ENCODE measurements at places on chromosomes 6 and 20.

DNA sequence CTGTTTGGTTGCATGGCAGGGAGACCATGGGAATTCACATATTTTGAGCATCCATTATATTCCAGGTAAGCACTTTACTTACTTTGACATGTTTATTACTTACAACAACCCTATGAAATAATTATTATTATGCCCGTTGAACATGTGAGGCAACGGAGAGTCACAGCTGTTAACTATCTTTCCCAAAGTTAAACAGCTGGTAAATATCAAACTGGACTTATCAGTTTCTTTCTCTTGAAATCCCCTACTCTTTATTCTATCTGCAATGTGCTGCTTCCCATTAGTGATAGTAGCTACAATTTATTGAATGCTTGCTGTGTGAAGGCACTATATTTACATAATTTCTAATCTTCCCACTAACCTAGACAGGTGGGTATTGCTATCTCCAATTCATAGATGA is 847.7 kb upstream of the MAP3K7 start:
- DNase-seq: no peak

- DNase-seq: no peak
Observed at GRCh38 chr6:159434410-159434809, 258.6 kb downstream of the SOD2 start.

DNA sequence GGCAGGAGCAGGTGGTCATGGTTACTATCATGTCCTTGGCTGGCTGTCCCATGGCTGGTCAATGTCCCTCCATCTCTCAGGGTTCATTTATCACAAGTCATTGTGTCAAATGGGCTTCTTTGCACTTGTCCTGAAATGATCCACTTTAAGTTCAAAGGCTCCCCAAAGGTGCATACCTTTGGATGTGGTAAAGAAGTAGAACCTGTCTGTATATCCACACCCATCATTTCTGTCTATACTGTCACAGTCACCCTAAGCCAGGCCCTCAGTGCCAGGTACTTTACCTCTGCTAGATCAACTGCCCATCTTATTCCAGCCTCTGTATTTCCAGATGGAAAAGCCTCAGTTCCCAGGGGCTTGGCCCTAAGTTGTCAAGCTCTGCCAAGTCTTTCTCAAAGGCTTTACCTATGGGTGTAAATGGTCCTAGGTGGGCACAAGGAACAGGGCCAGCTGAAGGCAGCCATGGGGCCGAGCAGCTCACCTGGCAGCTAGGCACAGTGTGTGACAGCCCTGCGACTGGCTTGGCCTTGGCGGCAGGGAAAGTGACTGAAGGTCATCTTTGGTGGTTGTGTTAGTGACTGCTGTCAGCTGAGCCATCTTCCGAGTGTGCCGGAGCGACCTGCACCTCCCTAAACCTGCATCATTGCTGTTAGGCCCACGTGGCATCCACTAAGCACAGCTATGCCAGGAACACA is 198.4 kb downstream of the SYNDIG1 start:
- no peak for DNase-seq

- no peak for DNase-seq
Observed at GRCh38 chr6:75397656-75398465, 95.7 kb downstream of the FILIP1 start.

DNA sequence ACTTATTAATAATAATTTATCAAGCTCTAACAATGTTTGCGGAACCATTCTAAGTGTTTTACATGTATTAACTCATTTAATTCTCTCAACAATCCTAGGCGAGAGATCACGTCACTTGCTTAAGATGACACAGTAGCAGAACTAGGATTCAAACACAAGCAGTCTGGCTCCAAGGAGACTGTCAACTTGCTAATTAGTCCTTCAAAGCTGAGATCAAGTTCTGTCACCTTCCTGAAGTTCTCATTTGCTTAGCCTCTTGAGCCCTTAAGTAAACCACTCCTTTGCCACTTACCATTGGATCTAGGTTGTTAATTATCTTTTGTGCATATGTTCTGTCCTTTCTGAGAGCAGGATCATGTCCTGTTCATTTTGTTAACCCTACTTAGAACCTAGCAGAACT is 14.1 kb downstream of the FKBP5 start:
- no peak for DNase-seq

DNA sequence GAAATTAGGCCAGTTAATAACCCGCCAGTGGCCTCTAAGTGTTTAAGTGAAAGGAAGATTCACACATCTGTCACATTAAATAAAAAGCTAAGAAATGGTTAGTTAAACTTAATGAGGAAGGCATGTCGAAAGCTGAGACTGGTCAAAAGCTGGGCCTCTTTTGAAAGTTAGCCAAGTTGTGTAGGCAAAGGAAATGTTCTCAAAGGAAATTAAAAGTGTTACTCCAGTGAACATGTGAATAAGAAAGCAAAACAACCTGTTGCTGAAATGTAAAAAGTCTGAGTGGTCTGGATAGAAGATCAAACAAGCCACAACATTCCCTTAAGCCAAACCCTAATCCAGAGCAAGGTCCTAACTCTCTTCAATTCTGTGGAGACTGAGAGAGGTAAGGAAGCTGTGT is 10.9 kb upstream of the MTRF1L start:
- DNase-seq: no peak

DNA sequence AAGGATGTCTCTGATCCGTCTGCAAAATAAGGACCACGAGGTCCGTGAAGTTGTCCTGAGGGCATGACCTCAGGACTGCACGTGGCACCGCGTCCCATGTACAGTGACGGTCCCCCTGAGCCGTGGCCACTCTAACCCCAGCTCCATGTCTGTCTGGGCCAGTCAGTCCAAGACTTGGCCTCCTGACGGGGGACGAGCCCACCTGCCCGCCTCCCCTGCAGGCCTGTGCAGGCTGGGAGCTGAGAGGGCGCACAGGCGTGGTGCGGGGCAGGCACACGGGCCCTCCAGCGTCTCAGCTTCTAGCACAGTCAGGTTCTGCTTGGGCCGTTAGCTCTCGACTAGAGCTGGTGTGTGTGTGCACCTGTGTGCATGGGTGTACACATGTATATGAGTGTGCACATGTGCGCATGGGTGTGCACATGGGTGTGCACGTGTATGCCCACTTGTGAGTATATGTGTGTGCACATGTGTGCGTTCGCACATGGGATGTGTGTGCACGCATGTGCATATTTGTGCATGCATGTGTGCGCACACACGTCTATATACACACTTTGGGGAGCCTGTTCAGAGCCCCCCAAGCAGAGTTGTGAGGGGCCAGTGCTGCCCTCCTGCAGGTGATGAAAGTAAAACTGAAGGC is 307.0 kb downstream of the TAF4 start:
- no peak for DNase-seq

- no peak for DNase-seq
Observed at GRCh38 chr6:34696189-34696738, 303 bp downstream of the ILRUN start.

- DNase-seq: no peak
Observed at GRCh38 chr20:1934721-1935573, 39.7 kb downstream of the SIRPA start.

DNA sequence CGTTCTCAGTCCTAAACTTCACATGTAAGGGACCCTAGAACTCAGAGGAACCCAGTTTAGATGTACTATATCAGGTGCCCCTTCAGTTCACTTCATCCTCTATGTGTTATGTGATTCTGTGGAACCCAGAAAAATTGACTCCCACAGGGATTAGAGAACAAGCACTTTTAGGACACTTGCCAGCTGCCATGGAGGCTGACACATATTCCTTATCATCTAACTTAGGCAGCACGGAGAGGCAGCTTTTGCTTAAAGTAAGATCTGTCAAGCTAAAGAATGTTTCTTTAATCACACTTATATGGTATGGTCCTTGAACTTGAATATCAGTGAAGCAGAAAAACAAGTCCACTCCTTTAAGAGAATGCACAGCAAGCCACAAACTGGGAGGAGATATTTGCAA is 701.5 kb upstream of the ID4 start:
- no peak for DNase-seq

GRCh38 chr6:139839506-139840156 is 465.2 kb upstream of the CITED2 start:
- DNase-seq: no peak

DNA sequence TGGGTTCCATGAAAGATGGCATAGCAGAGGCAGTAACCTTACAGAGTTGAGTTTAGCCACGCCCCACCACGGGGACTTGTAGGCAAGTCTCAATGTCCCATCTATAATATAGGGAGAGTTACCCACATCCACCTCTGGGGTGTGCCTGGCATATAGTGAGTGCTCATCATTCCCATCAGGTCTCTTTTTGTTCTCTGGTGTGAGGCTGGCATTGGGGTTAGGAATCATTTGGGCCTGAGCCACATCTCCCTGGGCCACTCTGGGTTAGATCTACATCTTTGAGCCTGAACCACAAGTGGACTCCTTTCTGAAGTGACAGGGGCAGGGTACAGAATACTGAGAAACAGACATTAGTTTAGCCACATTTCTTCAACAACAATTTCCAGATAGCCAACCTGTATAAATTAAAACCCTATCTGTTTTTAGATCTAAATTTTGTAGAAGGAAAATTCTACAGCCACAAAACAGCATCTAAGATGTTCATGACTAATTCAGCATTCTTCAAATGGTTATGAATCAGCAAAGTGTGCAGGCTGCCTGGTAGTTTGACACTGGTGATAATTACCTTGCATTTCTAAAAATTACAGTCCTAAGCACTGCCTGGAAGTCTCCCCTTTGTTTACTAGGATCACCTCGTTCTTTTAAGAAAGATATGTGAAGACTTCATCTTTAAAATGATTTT is 20.1 kb downstream of the RNF24 start:
- DNase-seq: peak; percentile 42

DNA sequence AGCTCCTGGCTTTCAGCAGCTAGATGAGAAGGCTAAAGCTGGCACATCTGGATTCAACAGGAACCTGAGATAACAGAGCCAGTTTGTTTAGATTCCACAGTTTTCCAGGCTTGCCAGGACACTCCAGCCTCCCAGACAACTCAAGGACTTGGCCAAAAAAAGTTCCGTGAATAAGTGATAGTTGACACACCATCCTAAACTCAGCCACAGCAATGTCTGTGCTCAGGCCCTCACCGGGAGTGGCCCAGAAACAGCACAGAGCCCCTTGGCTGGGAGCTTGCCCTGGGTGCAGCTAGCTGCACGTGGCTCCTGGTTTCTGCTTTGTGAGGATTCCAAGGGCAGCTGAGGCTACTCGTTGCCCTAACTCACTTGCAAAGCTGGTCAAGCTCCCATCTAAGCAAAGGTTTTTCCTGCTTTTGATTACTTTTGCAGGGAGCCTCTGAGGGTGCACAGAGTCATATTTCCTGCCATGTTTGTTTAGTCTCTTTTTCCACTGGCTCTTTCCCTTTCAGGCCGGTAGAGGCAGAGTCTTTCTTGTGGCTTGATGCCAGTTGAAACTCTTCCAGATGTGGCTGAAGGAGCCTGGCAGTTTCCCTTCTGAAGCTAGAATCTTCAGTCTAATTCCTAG is 118.3 kb upstream of the ECI2 start:
- no peak for DNase-seq

GRCh38 chr6:6547110-6547879 is 41.2 kb upstream of the LY86 start:
- peak; percentile 86 for DNase-seq

DNA sequence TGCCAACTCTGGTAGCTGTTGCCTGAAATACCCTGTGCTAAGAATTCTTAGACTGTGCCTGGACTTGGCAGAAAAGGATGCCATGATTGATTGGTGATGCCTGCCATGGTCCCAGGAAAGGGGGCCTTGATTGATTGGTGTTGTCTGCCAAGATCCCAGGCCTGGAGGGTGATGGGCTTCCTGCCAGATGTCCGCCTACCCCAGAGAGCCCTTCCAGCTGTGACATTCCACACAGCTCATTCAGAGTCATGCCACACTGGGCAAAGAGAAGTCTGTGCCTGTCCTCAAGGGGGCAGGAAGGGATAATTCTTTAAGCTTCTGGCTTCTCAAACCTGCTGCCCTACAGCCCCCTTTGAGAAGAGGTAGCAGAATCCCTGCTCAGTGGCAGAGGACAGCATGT is 24.6 kb downstream of the RIMS4 start:
- no peak for DNase-seq

- DNase-seq: no peak
Observed at GRCh38 chr6:12353731-12354130, 63.6 kb downstream of the EDN1 start.

DNA sequence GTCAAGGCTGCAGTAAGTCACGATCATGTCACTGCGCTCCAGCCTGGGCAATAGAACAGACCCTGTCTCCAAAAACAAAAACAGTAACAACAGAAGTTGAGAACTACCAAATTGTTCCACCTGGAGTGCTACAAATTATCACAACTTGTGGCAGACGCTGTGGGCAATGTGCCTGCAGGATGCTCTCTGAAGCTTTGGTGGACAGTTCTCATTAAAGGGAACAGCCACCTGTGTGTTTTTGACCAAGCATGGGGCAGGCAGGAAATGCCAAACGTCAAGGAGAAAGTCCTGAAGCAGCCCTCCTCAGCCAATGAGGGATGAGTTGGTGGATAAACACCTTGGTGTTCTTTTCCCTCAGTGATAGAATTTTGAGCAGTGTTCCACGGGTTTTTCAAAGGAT is 15.8 kb downstream of the COX4I2 start:
- no peak for DNase-seq

GRCh38 chr6:145798530-145798929 is 16.1 kb downstream of the FBXO30 start:
- no peak for DNase-seq

GRCh38 chr20:61203320-61203719 is 48.7 kb upstream of the CDH4 start:
- DNase-seq: no peak

DNA sequence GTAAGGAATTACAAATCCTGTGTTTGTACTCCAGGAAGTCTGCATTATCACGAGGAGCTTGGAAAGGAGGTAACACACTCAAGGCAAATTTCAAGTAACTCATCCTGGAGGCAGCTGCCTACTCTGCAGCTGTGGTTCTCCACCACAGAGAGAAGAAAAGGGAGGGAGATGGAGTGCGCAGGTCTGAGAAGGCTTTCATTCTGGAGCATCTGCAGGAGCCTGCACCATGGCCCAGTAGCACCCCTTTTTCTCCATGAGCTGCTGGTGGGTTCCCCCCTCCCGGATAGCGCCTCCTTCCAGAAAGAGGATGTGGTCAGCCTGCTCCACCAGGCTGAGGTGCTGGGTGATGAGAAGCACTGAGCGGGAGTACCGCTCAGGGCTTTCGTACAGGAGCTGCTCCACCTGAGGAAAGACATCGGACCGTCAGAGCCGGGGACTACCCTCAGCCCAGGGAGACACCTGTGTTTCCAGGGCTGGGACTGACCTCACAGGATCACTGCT is 1.6 kb upstream of the PSMB8 start:
- peak; percentile 59 for DNase-seq

DNA sequence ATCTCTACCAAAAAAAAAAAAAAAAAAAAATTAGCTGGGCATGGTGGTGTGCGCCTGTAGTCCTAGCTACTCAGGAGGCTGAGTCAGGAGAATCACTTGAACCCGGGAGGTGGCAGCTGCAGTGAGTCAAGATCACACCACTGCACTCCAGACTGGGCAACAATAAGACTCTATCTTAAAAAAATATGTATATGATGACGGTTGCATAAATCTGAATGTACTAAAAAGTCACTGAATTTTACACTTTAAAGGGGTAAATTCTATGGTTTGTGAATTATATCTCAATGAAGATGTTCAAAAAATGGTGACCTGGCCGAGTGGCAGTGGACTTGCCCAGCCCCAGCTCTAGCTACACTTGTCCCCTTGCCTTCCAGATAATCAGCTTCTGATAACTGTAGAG is 10.4 kb upstream of the ABCC10 start:
- DNase-seq: no peak
